ENCODE measurements at places on chromosomes 2 and 18. TPM values are rescaled to one million over a fixed set of nuclear protein-coding genes. Genes with fewer than 3 reads are reported as not detected.

The GNAL gene
- total RNA-seq = 0.41 TPM

The TUBA3E gene
- not detected for total RNA-seq

The SRD5A2 gene
- not detected for total RNA-seq

The TMEFF2 gene
- total RNA-seq = not detected

The CD207 gene
- total RNA-seq = not detected

The UGT1A10 gene
- not detected for total RNA-seq

The APCDD1 gene
- 0.12 TPM for total RNA-seq

The MORN2 gene
- 8.4 TPM for total RNA-seq

The ANKRD30B gene
- total RNA-seq = 0.70 TPM

The AMER3 gene
- total RNA-seq = not detected

The COL6A3 gene
- total RNA-seq = 244 TPM

The REG3A gene
- total RNA-seq = not detected

The SNTG2 gene
- 1.5 TPM for total RNA-seq

The ANO7 gene
- 0.68 TPM for total RNA-seq

The FAHD2B gene
- total RNA-seq = 3.6 TPM

The G6PC2 gene
- not detected for total RNA-seq

The IL1R1 gene
- total RNA-seq = 14.6 TPM

The MDH1B gene
- total RNA-seq = 0.12 TPM

The CRYGD gene
- total RNA-seq = not detected

The SERPINB7 gene
- total RNA-seq = 0.58 TPM

The KCNK3 gene
- 0.53 TPM for total RNA-seq

The OSR1 gene
- total RNA-seq = 1.3 TPM

The SLC14A1 gene
- 0.34 TPM for total RNA-seq

The SLC19A3 gene
- total RNA-seq = not detected

The SLC30A3 gene
- total RNA-seq = 6.5 TPM

The TMEM169 gene
- total RNA-seq = 0.29 TPM

The CDKL4 gene
- not detected for total RNA-seq

The CFAP65 gene
- total RNA-seq = not detected

The RTP5 gene
- not detected for total RNA-seq

The GPBAR1 gene
- total RNA-seq = 0.35 TPM

The TCF23 gene
- total RNA-seq = not detected

The LAMA1 gene
- total RNA-seq = 3.1 TPM

The STK16 gene
- 5.6 TPM for total RNA-seq

The CCDC74B gene
- 2.2 TPM for total RNA-seq

The UPP2 gene
- total RNA-seq = not detected

The TSHZ1 gene
- total RNA-seq = 33.5 TPM

The RPRM gene
- total RNA-seq = not detected

The PDE11A gene
- total RNA-seq = not detected

The OTOF gene
- not detected for total RNA-seq

The MARCHF4 gene
- total RNA-seq = 29.5 TPM

The DSG2 gene
- total RNA-seq = 15.5 TPM

The CTNNA2 gene
- total RNA-seq = not detected

The KIF5C gene
- 0.58 TPM for total RNA-seq

The TWIST2 gene
- 7.2 TPM for total RNA-seq

The XRCC5 gene
- 214 TPM for total RNA-seq

The UNC80 gene
- 0.06 TPM for total RNA-seq

The CNDP1 gene
- not detected for total RNA-seq

The SLC5A7 gene
- total RNA-seq = not detected
